NCI-H2081 (cell line): ENCODE measurements at places on chromosomes 1 and 21.

GRCh38 chr1:28248273-28249012, 10.9 kb upstream of the SESN2 start:
- peak; percentile 78 for DNase-seq

- DNase-seq, result no peak
Measured at GRCh38 chr21:25461725-25462124, 145.6 kb downstream of the MRPL39 start.

DNA sequence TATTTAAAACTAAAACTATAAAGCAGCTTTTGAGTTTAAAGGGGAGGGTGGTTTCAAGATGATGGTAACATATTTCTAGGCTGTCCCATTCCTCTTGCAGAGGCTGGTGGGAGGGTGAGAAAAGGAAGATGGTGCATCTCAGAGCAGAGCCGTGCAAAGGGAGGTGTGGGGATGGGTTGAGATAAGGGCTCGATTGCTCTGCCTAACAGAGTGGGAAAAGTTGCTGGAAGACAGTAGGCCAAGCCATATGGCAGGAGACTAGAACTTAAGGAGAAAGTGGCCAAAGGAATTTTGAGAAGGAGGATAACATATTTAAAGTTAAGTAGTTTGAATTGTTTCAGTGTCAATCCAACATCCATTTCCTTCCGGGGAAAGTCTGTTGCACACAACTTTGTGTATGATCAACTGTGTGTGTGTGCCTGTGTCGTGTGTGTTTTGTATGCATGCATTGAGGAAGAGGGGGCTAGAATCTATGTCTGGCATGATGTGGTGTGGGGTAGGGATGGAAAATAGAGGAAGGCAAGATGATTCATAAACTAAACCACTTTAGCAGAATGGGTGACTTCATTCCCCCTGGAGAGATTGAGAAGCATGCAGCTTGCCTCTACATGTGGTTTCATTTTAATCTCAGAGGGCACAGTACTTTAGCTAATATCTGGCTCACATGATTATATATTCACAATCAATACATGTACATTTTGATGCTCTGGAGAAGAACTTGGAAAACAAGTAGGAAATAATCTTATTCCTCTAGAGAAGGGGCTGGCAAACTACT, 145.0 kb upstream of the DNAH14 start:
- no peak for DNase-seq

GRCh38 chr1:11413986-11414391, 65.0 kb upstream of the DISP3 start:
- no peak for DNase-seq

GRCh38 chr1:241776911-241777310, 71.1 kb upstream of the EXO1 start:
- DNase-seq, result no peak

DNA sequence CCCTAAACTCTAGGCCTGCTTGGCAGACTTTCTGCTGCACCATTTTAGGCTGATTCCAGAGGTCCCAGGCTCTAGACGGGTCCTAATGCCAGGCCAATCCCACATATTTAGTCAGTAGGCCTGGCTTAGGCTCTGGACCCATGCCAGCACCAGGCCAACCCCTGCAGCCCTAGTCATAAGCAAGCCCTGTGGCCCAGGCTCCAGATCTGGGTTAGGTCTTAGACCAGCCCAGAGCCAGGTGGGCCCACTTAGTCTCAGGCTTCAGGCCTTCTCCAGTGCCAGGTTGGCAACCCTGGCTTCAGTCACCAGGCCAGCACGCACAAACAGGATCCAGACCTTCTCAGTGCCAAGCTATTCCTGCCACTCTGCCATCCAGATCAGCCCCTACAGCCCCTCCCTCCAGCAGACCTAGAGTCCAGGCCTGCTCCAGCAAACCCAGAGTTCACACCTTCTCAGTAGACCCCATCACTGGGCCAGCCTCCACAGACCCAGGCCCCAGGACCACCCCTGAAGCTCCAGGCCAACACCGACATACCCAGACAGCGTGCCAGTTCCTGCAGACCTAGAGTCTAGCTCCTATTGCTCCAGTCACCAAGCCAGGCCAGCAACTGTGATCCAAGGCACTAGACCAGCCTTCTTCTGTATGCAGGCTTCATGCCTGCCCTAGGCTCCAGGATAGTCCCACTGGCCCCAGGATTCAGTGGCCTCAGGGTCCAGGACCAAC, 467.6 kb downstream of the RWDD3 start:
- no peak for DNase-seq

- DNase-seq, result no peak
Measured at GRCh38 chr1:218804014-218804785, 369.5 kb upstream of the LYPLAL1 start.

DNA sequence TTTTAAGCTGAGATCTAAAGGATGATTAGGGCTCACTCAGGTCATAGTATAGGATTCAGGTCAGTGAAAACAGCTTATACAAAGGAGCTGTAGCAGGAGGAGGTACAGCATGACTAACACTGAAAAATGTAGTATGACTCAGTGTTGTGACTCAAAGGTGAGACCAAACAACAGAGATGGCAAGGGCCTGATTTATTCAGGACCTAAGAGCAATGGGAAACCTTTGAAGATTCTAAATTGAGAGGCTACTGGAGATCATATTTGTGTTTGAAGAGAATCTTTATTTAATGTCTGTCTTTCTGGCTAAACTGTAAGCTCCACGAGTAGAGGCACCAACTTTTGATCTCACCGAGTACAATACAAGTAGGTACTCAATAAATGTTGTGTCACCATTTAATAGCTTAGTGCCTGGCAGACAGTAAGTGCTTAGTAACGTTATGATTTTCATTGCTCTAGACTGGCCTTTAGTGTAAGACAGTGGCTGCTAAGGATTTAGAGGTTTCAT, 43.5 kb downstream of the PRKAA2 start:
- no peak for DNase-seq

DNA sequence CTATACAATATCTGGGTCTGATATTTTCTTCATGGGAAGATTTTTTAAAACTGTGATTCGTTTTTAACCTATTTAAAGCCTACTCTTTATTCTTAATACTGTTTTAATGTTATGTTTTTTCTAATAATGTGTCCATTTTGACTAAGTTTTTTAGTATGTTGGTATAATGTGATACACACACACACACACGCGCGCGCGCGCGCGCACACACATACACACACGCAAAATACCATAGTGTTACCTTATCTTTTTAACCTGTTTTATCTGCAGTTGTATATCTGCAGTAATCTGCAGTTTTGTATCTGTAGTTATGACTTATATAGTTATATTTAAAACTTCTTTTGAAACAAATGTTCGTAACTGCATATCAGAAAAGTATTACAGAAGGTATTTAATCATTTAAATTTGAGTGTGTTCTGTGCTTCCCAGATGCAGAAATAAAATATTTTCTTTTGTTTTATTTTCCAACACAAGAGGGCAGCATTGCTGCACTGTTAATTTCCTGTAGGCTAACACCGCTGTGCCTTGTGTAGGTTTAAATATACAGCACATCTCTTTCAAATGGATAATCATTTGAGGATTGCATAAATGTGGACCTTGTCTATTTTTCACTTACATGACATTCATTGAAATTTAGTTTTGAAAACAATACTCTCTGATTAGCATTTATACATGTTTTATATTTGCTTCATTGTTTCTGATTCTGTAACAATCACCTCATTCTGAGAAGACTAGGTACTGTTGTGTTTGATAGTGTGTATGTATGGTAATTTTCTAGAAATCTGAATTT, 166.1 kb downstream of the PDE4B start:
- peak; percentile 51 for DNase-seq

GRCh38 chr1:231163830-231164427, 2.1 kb downstream of the TRIM67 start:
- no peak for DNase-seq

DNA sequence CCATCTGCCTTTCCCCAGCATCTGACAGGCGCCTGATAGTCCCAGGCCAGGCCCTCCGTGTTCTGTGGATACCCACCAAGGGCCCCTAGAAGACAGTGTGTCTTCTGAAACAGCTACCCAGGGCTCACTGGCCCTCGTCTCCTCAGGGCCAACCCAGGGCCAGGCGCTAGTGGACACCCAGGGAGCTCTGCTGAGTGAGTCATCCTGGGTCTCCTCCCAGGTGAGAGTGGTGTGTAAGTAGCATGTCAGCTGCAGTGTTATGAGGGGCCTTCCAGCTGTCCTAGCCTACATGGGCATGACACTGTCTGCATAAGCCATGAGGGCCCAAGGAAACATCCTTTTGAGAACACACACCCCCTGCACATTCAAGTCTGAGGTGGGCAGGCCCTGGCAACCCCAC, 36.7 kb downstream of the CHD5 start:
- no peak for DNase-seq

GRCh38 chr1:51346086-51346942, 16.0 kb upstream of the TTC39A start:
- DNase-seq, result no peak

- DNase-seq, result no peak
Measured at GRCh38 chr1:200384818-200385390, 24.9 kb downstream of the ZNF281 start.

DNA sequence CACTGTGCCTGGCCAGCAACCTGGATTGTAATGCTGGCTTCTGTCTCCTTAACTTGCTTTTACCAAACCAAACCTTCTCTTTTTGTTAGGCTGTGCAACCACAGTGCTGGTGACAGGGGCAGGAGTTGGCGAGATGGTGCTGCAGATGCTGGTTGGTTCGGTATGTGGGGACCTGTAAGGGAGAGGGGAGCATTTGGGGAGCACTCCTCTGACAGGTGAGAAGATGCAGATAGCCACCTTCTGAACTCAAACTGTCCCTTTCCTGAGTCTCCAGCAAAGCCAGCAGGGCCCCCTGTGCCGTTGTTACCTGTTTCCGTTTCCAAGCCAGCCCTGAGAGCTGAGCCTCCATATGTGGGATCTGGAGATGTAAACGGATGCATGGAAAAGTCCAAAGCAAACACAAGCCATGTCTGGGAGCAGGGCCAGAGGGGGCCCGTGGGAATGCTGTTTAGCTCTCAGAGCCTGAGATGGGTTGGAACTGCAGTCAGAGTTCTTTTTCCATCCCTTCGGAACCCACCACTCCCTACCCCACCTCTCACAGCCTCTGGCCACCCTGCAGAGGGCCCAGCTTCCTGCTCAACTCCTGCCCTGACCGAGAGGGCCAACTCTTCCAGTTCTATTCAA, 34.0 kb downstream of the ELK4 start:
- DNase-seq, result no peak

DNA sequence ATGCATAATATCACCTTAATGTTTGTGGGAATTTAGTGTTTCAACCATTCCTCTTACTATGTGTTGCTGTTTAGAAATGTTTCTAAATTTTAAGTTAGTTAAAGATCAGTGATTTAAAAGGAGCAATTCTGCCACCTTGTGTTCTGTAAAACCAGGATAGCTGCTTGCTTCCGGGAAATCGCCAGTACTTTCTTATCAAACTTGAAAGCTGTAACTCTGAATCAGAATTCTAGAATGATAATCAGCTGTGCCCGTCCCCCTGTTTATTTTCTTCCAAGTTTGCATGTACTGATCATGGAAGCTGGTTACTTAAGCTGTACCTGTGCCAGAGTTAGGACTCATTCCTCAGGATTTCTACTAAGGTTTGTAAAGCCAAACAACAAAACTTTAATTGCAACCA, 656.4 kb downstream of the LTN1 start:
- no peak for DNase-seq
